Parietal lobe (tissue), 2 donors: ENCODE measurements at places on chromosomes 2 and 18. TPM values are rescaled to one million over a fixed set of nuclear protein-coding genes. Genes with fewer than 3 reads are reported as not detected.

The POTEF gene
- not detected for total RNA-seq

The KCNIP3 gene
- total RNA-seq: 15.3 TPM

The WDCP gene
- total RNA-seq: 21.9 TPM

The RNF25 gene
- total RNA-seq: 25.0 TPM

The NMS gene
- total RNA-seq: not detected

The OTOF gene
- 0.31 TPM for total RNA-seq

The MAP3K19 gene
- 1.6 TPM for total RNA-seq

The EFEMP1 gene
- 0.94 TPM for total RNA-seq

The CNNM3 gene
- total RNA-seq: 25.7 TPM

The KCTD18 gene
- total RNA-seq: 10.6 TPM

The MYO5B gene
- 39.4 TPM for total RNA-seq

The FMNL2 gene
- 123 TPM for total RNA-seq

The DNAJC5G gene
- not detected for total RNA-seq

The SERPINB4 gene
- not detected for total RNA-seq

The ASB3 gene
- 117 TPM for total RNA-seq

The CCL20 gene
- not detected for total RNA-seq

The LHCGR gene
- total RNA-seq: not detected

The HOXD11 gene
- not detected for total RNA-seq
